ENCODE measurements at places on chromosomes 13 and 19.

- no peak for DNase-seq
Observed at GRCh38 chr13:73767191-73767741, 366.9 kb downstream of the KLF12 start.

GRCh38 chr13:44160591-44161191, 212.9 kb upstream of the SERP2 start:
- no peak for DNase-seq

DNA sequence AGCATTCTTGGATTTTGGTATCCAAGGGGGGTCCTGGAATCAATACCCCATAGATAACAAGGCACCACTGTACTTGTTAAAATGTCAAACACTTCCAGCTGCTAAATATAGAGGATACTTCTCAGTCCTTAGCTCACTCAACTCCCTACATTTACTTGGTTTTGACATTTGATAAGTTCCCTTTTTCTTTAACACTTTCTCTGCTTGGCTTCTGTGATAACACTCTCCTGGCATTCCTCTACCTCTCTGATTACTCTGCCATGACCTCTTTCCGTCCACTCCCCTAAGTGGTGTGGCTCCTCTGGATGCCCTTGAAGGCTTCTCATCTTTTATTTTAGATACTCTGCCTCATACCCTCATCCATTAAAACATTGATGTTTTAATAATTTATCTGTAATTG, 65.2 kb downstream of the MICU2 start:
- DNase-seq, result no peak

GRCh38 chr19:39749981-39750380, 12.2 kb upstream of the CLC start:
- no peak for DNase-seq

GRCh38 chr13:27194209-27194608, 22.6 kb upstream of the USP12 start:
- DNase-seq, result no peak

DNA sequence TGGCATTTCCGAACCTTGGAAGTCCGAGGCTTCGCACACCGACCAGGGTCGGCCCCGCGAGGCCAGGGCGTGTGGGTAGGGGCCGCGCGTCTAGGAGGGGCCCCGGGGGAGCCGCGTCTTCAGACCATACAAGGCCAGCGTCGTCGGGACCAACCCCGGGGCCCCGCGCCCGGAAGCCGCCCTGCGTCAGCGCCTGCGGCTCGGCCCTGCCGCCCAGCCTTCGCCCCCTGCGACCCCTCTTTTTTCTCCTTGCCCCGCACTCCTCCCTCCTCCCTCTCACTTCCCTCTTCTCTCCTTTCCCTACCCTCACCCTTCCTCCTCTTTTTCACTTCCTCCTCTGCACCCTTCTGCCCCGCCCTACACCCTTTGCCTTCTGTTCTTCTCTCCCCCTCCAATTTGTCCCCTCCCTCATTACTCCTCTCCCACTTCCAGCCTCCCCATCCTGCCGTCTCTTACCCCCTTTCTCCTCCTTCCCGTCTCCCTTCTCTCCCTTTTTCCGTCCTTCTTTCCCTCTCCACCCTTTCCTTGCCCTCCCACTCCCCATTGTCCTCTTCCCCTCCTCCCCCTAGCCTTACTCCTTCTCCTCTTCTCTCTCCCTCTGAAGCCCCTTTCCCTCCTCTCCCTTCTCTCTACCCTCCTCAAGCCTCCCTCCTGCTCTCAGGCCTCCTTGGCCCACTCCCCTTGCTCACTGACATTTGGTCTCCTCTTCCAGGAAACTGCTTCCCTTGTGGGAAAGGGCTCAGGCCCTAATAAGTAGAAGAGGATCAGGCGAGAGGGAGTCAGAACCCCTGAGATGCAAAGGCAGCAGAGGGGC, 2.2 kb upstream of the PLEKHG2 start:
- peak; percentile 95 for DNase-seq

DNA sequence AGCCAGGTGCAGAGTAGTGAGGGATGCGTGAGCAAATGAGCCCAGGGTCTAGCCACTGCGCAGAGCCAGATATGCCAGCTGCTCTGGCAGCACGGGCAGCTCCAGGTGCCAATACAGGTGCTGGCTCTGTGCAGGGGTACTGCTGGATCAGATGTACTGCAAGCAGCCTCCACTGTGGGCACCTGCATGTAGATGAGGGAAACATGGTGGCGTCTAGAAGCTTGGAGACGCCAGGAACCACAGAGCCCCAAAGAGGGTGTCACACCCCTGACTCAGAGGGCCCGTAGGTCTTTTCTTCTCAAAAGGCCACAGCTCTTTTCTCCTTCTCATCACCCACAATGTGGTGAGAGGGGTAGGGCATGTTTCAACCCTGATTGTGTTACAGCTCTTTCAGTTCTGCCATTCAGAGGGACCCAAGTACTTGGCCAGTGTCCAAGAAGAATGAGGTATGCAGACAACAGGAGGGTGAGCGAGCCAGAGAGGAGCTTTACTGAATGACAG, 244.4 kb upstream of the SLITRK1 start:
- no peak for DNase-seq

GRCh38 chr13:32829269-32829668, 187.0 kb upstream of the KL start:
- no peak for DNase-seq

- DNase-seq, result no peak
Observed at GRCh38 chr13:23794267-23795161, 94.7 kb downstream of the MIPEP start.

DNA sequence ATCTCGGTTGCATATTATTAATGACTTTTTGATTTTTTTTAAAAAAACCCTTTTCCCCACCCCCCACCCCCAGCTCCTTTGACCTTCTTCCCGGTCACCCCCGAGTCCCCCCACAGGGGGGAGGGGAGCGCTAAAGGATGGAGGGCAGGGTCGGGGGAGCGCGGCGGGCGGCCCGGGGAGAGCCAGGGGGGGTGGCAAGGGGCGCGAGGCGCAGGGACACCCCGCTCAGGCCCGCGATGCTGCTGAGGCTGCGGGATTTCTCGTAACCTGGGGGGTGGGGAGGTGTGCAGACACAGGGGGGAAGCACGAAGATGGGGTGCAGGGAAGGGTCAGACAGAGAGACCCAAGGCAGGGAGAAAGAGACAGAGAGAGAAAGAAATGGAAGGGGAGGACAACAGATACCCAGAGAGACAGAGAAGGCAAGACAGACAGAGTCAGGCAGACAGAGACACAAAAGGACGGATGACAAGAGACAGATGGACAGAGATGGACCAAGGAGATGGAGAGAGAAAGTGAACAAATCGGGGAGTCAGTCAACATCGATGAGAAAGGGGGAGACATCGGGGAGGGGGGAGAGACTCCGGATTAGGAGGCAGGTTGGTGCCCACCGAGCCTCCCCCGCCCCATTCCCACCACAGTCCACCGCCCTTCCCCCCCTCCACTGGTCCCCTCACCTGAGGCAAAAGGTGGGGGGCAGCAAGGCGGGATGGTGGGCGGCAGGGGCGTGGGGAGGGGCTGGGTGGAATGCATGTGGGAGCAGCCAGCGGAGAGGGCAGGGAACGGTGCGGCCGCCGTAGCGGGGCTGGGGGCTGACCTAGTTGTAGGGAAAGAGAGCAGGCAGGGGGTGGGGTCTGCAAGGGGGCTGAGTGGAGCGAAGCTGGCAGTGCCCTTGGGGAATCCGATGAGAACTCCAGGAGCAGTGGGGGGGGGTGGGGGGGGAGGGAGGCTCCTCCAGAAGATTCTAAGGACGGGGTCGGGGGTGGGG, 14.2 kb downstream of the KCNC3 start:
- DNase-seq, result no peak

- DNase-seq, result no peak
Observed at GRCh38 chr19:17548145-17548544, 7.3 kb upstream of the COLGALT1 start.

- no peak for DNase-seq
Observed at GRCh38 chr13:80559944-80560343, 219.0 kb upstream of the SPRY2 start.

DNA sequence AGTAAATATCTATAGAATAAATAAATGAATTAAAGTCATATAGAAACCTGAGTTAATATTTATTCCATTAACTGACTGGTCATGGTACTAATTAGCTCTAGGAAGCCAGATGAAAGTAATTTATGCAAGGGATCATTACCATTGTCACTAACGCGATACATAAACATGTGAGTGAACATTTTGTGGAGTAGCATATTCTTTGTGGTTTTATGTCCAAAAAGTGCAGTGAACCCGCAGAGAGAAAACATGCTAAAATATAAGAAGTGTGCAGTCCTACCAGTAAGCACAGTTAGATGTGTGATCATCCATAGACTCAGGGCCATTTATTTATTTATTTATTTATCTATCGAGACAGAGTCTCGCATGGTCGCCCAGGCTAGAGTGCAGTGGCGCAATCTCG, 1.6 kb downstream of the GPR183 start:
- no peak for DNase-seq

DNA sequence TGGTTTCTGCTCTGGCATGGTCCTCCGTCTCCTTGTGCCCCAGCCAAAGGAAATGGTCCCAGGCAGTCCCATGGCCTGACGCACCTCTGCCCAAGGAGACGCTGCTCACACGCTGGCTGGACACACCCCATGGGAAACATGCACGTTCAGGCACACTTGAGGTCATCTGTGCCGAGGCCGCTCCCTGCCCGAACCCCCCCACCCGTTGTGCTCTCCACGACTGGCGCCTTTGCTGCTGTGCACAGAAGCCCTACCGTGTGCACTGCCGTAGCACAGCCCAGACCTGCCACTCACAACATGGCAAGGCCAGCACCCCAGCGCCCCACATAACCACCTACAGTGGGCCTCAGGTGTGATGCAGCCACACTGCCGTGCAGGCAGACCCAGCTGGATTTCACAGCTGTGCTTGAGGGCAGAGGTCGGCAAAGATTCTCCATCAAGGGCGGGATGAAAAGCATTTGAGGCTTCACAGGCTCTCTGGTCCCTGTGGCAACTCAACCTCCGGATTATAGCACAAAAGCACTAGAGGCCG, 65.7 kb downstream of the SPACA7 start:
- DNase-seq, result no peak

GRCh38 chr13:80217614-80218456, 123.1 kb downstream of the SPRY2 start:
- DNase-seq, result no peak

GRCh38 chr13:110280231-110280813, 26.6 kb downstream of the COL4A1 start:
- DNase-seq, result no peak

DNA sequence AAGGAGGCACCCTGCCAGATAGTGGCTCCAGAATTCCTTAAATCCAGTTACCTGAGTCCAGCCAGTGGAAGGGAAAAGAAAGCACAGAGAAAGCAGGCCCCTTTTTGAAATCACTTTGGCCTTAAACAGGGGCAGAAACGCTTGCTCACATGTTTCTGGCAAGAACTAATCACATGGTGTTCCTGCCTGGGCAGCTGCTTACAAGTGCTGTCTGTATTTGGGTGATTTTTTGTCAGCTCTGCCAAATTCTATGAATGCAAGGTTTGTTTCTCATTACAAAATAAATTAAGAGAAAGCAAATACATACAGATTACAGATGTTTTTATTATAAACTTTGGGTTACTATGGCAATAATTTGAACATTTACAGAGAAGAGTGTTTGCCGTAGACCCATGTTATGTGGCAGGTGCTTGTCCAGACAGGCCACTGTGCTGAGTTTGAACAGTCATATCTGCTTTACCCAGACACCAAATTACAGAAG, 1237.8 kb downstream of the SLITRK5 start:
- DNase-seq, result peak; percentile 51

- DNase-seq, result peak; percentile 54
Observed at GRCh38 chr19:6213266-6213595, 66.5 kb downstream of the MLLT1 start.

- peak; percentile 94 for DNase-seq
Observed at GRCh38 chr19:18020212-18021085, 12.5 kb downstream of the ARRDC2 start.

DNA sequence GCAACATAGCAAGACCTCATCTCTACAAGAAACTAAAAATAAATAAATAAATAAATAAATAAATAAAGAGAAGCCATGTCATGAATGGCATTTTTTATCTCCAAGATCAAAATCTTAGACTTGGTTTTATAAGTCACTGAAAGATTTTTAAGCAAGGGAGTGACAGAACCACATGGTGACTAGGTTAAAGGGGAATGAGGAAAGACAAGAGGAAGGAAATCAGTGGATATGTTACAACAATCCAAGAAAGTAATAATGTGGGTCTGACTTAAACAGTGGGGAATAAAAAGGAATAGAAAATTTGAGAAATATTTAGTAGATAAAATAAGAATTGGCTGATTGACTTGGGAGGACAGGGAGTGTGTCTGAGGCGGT, 18.8 kb upstream of the MED4 start:
- no peak for DNase-seq

DNA sequence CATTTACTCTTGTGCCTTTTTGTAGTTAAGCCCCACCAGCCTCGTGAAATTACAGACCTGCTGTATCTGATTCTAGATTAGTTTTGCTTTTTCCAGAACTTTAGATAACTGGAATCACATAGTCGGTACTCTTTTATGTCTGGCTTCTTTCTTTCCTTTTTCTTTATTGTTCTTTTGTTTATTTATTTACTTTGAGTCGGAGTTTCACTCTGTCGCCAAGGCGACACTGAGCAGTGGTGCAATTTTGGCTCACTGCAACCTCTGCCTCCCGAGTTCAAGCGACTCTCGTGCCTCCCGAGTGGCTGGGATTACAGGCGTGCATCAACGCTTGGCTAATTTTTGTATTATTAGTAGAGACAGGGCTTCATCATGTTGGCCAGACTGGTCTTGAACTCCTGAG, 6.0 kb upstream of the NCCRP1 start:
- DNase-seq, result no peak

DNA sequence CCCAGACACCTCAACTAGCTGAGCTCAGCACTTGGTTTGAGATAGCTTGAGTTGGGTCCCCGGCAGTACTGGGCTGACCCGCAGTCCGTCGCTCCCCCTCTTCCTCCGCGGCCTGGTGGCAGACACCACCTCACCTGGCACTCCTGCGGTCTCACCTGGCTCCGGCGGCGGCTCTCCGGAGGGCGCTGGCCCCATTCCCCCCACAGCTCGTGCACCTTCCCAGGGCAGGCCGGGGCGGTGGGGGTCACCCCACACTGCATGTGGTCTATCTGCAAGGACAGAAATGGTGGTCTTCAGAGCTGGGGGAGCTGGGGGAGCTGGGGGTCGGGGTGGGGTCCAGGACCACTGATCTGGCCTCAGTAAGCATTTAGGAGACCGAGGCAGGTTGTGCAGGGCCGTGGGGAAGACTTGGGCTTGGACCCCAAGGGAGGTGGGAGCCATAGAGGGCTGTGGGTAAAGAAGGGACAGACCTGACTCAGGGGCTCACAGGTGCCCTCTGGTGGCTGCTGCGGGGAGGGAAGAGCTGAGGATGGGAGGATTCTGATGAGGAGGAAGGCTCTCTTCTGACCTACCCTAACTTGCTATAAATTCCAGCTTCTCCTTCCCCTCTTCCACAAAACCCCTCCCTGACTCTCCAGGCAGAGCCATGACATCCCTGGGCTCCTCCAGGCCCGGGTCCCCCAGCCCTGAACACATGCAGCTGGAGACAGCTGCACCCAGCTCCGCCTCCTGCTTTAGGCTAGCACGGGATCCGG, 6.7 kb upstream of the PLIN4 start:
- DNase-seq, result no peak

GRCh38 chr13:89270736-89271135, 1599.6 kb downstream of the SLITRK5 start:
- no peak for DNase-seq

Data from right cardiac atrium (tissue), 5 donors.